ENCODE measurements at places on chromosomes 13 and 19.
A peak's percentile ranks its signal among the peaks of the same experiment; 100 is the strongest.

GRCh38 chr13:40228496-40228895, 437.9 kb downstream of the FOXO1 start:
- DNase-seq, result no peak

- DNase-seq, result no peak
Observed at GRCh38 chr13:113744197-113745000, 14.6 kb upstream of the TMEM255B start.

GRCh38 chr19:40261631-40262030, 23.5 kb downstream of the AKT2 start:
- DNase-seq, result no peak

DNA sequence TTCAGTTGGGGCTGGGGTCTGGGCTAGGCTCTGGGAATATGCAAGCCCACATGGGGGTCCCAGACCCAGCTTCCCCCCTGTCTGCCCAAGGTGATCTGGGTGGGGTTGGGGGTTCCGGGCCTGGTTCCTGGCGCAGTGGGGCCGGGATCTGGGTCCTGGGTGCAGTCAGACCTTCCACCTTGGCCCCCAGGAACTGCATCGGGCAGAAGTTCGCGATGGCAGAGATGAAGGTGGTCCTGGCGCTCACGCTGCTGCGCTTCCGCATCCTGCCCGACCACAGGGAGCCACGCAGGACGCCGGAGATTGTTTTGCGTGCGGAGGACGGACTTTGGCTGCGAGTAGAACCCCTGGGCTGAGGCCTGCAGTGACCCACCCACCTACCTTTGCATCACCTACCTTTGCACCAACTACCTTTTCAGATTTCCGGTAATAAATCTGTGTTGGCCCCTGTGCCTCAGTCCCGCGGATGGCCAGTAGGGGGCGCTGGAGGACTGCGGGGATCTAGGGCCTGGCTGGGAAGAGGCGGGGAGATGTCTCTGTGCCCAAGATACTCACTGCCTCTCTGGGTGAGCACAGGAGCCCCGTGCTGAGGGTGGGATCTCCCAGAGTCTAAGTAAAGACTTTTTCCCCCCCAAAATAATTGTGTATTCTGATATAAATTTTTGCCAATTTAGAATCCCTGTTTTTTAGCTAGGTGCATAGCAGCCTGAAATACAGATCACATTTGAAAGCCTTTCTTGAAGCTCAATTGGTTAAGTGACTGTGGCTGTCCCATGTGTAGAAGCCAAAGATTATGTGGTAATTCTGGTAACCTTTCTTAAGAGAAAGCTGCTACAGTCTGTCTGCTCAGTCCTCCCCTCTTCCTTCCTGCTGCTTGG, 11.5 kb upstream of the CYP4F3 start:
- DNase-seq, result peak; percentile 80

DNA sequence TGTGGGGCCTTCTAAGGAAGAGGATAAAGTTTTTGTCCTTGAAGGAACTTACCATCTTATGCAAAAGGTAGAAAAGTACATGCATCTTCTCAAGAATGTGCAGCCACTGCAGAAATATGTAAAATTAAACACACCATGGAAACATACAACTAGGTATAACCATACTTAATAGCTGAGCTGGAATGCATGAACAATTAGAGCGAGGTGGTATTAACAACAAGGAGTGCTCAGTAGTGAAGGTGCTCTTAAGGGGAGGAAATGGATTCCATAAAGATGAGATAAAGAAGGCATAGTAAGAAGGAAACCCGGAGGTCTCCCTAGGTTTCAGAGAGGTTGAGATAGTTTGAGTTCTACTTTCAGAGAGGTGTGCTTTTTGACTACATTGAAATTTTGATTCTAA, 415.9 kb downstream of the NDFIP2 start:
- DNase-seq, result no peak

DNA sequence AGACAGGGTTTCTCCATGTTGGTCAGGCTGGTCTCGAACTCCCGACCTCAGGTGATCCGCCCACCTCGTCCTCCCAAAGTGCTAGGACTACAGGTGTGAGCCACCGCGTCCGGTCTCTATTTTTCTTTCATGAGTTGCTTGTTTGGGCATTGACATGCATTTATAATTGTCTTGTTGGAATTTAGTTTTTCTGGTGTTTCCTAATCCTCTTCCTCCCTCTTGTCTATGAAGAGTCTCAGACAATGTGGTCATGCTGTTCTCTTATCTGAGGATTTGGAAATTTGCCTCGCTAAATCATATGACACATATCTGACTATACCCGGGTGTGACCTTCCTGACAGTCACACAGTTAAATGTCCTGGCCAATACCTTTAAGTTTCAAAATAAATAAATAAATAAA, 7.4 kb upstream of the CEACAM18 start:
- DNase-seq, result peak; percentile 76

GRCh38 chr13:73220966-73221720, 162.3 kb downstream of the KLF5 start:
- DNase-seq, result no peak

- no peak for DNase-seq
Observed at GRCh38 chr19:49125025-49125731, 5.8 kb downstream of the PPFIA3 start.
